ENCODE measurements at places on chromosomes 16 and 17. TPM values are rescaled to one million over a fixed set of nuclear protein-coding genes. Genes with fewer than 3 reads are reported as not detected.

The FLII gene
- total RNA-seq: 53.4 TPM

The TMEM238L gene
- total RNA-seq: not detected

The CNTNAP1 gene
- total RNA-seq: 13.0 TPM

The MRPL45 gene
- 16.2 TPM for total RNA-seq

The TNFRSF17 gene
- not detected for total RNA-seq

The PIK3R6 gene
- total RNA-seq: 0.54 TPM

The TP53TG3C gene
- not detected for total RNA-seq

The CES5A gene
- 0.18 TPM for total RNA-seq

The DNAH2 gene
- total RNA-seq: 1.00 TPM

The SLFN13 gene
- 4.5 TPM for total RNA-seq

The UTS2R gene
- total RNA-seq: not detected

The MRPL10 gene
- 10.7 TPM for total RNA-seq

The KRTAP3-1 gene
- total RNA-seq: not detected

The NPIPA8 gene
- 0.45 TPM for total RNA-seq

The ZNF821 gene
- total RNA-seq: 22.2 TPM

The TBC1D28 gene
- total RNA-seq: not detected

The KRT25 gene
- total RNA-seq: not detected
